ENCODE measurements at places on chromosomes 1 and 21. TPM values are rescaled to one million over a fixed set of nuclear protein-coding genes. Genes with fewer than 3 reads are reported as not detected.

The SLC9C2 gene
- total RNA-seq: not detected

DNA sequence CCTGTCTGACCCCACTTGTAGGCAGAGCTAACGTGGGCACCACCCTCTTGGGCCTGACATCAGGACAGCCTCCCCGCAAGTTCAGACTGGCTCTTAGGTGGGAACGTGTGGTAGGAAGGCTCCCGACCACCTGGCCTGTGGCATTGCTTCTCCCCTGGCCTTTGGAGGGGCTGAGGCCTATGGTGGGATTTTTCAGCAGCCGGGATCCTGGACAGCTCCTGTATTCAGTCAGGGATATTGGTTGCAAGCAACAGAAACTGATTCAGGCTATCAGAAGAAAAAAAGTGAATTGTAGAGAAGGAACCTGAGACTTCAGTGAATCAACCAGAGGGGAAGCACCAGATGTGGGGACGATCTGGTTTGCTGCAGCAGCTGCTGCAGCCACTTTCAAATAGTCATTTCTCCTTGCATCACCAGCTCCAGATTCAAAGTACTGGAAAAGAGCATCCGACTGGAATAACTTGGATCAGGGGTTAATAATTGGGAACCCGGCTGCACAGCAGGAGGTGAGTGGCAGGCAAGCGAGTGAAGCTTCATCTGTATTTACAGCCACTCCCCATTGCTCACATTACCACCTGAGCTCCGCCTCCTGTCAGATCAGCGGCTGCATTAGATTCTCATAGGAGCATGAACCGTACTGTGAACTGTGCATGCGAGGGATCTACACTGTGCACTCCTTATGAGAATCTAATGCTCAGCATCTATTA is 5.9 kb downstream of the RNF186 start:
- no peak for DNase-seq

The KIFAP3 gene
- 30.0 TPM for total RNA-seq

DNA sequence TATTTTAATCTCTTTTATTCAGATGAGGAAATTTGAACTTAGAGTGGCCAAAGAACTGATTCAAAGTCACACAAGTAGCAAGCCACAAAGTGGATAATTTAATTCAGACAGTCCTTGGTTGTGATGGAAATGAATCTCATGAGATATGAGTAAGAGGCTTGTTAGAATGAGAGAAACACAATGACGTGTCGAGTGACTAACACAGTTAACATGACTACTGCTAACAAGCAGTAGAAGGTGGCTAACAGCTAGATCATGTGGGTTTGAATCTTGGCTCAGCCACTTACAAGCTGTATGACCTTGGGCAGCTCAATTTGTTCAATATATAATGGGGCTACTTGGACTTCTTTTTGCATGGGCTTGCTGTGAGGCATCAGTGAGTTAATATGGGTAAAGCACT is 104.5 kb upstream of the LMO4 start:
- DNase-seq: no peak

- no peak for DNase-seq
Observed at GRCh38 chr1:243930822-243931671, 81.0 kb upstream of the AKT3 start.

- no peak for DNase-seq
Observed at GRCh38 chr1:45335855-45336324, 4.1 kb upstream of the TOE1 start.
